ENCODE measurements at places on chromosomes 5 and 9. TPM values are rescaled to one million over a fixed set of nuclear protein-coding genes. Genes with fewer than 3 reads are reported as not detected.
A peak's percentile ranks its signal among the peaks of the same experiment; 100 is the strongest.

- no peak for DNase-seq
These were observed 136.3 kb downstream of the FOXD1 start for GRCh38 chr5:73312146-73312871.

DNA sequence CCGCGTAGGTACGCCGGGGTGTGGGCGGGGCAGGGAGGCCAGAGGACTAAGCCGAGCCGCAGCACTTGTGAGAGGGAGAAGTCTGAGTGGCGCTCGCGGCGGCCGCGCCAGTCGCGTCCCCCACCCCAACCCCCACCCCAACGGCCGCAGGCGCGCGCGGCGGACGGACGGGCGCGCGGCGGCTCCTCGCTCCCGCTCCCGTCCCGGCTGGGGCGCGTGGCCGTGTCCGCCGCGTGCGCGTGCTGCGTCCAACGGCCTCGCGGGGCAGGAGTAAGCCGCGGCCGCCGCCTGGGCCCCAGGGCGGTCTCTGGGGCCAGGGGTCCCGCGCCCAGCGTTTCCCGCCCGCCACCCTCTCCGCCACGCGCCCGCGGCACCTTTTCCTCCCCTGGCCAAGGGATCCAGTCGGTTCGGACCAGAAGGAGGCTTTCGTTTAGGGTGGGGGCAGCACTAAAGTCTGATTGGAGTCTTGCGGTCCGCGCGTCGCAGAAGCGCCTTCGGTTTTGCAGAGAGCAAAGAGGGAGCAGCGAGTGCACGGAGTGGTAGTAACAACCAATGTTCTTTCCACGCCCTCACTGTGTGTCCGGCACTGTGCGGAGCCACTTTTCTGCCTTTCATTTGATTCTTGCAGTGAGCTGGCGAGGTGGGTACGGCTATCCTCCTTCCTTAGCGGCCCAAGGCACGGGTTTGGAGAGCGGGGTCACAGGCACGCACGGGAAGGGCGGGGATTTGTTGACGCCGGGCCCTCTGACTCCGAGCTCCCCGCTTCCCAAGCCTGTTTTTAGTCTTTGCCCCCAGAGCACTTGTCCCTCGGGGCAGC, 483 bp downstream of the G3BP1 start:
- DNase-seq, result peak; percentile 15

- DNase-seq, result no peak
These were observed 47.1 kb downstream of the ST8SIA4 start for GRCh38 chr5:100855937-100856430.

- DNase-seq, result no peak
These were observed 171.6 kb downstream of the FAM174A start for GRCh38 chr5:100706776-100707175.

GRCh38 chr9:114798780-114799427, 6.9 kb downstream of the TNFSF15 start:
- DNase-seq, result no peak

DNA sequence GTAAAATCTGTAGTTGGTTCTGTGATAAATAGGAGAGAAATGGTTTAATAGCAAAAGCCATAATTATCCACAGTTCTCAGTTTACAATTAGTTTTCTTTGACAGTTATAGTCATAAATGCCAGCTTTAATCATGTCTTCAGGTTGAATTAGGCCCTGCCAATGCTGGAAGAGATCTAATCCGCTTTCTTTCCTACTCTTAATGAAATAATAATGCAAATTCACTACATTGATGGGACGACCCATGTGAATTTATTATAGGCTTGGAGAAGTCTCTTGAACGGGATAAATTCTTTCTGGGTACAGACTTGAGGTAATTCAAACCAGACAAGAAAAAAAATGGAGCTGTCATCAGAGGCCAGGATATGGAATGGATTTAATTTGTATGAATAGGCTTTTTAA, 950.4 kb downstream of the EFNA5 start:
- DNase-seq, result no peak

GRCh38 chr9:124133727-124134126, 122.2 kb downstream of the LHX2 start:
- DNase-seq, result no peak

- no peak for DNase-seq
These were observed 173.7 kb downstream of the CWC27 start for GRCh38 chr5:64942460-64942859.

GRCh38 chr5:65268525-65268924, 213.2 kb downstream of the ADAMTS6 start:
- DNase-seq, result no peak

DNA sequence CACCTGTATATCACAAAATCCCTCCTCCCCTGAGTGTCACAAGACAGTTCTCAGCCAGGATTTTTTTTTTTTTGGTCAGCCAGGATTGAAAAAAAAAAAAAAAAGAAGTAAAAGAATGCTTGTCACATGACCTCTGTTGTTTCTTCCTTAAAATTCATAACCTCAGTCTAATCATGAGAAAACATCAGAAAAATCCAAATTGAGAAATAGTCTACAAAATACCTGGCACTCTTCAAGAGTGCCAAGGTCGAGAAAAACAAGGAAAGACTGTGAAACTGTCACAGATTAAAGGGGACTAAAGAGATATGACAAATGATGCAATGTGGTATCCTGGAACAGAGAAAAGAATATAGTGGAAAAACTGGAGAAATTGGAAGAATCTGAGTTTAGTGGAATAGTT, 58.5 kb upstream of the SUB1 start:
- DNase-seq, result no peak

DNA sequence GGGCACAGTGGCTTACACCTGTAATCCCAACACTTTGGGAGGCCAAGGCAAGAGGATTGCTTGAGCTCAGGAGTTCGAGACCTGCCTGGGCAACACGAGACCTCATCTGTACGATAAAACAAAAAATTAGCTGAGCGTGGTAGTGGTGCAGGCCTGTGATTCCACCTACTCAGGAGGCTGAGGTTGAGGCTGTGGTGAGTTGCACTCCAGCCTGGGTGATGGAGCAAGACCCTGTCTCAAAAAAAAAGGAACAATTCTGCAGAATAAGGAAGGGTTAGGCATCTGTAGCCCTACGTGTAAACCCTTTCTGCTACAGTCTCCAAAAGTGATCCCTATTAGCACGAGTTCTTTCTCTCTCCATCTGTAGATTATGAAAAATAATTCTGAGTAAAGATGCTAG, 19.9 kb downstream of the CDC26 start:
- no peak for DNase-seq

GRCh38 chr5:169190849-169191248, 110.1 kb downstream of the SLIT3 start:
- no peak for DNase-seq

DNA sequence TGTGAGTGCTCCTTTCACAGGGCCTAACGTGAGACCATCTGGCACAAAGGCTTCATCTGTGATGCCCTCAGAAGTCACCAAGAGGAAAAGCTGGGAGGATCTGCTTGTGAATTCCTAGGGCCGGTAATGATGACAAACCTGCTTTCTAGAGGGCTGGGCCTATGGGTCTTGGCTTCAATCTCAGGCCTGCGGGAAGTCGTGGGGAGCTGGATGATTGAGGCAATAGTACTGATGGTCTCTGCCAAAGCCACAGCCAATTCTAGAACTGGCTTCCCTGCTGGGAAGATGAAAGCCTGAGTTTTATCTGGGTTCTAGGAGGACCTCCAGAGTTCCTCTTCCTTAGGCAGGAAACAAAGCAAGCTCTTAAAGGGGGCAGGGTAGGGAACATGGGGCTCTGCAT, 102.7 kb downstream of the TMEM215 start:
- DNase-seq, result no peak

GRIN3A gene
- total RNA-seq, result not detected

TTC1 gene
- 24.3 TPM for total RNA-seq

ATG10 gene
- total RNA-seq, result 7.7 TPM

NEUROG1 gene
- not detected for total RNA-seq

TEX48 gene
- not detected for total RNA-seq

KCNIP1 gene
- not detected for total RNA-seq

SV2C gene
- 0.02 TPM for total RNA-seq

Measured in T-helper 17 cell (primary cell).